ENCODE measurements at places on chromosomes 12 and 14.

- no peak for DNase-seq
Observed at GRCh38 chr12:88063375-88063774, 34.2 kb upstream of the C12orf50 start.

- DNase-seq, result no peak
Observed at GRCh38 chr12:47828976-47829482, 9.3 kb upstream of the HDAC7 start.

DNA sequence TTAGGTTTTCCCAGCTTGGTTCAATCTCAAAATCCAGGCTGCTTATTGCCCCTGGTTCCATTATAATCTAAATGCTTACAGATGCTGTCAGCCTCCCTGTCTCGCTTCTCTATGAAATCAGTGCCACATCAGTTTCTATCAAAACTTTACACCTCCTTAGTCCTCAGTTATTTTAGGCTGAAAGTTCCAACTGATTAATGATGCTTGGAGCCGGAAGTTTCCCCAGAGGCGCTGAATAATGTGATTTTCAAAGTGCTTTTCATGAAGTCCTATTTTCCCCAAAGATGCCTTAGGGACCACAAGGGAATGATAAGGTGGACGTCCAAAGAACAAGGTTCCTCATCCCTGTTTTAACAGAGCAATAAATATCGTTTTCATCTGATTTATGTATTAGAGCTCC lies 262.4 kb upstream of the RMST start:
- peak; percentile 19 for DNase-seq

- DNase-seq, result no peak
Observed at GRCh38 chr12:43550831-43551271, 1.2 kb downstream of the ADAMTS20 start.

DNA sequence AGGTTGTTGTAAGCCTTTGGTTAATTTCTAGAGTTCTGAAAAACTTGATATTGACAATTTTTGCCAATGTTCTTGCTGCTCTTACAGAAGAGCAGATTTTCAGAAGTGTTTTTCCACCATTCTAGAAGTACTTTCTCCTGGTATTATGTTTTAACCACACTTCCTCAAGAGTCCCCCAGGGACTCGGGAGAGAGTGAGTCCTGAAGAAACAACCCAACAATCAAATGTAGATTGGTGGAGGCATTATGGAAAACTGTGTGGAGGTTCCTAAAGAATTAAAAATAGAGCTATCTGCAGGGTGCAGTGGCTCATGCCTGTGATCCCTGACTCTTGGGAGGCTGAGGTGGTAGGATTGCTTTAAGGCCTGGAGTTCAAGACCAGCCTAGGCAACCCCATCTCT lies 26.7 kb downstream of the OR10P1 start:
- DNase-seq, result no peak

DNA sequence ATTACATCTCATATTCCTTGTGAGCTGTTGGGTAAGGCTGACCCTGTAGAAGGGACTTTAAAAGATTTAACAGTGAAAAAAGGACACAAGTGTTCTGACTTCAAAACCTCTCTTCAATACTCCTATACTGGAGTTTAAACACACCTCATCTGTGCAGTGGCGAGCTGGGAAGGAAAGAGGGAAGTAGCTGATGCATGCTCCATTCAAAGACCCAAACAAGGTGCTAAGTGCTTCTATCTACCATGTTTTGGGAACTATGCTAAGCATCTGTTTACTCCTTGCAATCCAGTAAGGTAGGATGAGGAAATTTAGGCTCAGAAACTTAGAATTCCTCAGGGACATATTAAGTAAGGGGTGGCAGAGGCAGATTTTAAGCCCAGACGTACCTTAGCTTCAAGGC lies 16.4 kb upstream of the DNM1L start:
- DNase-seq, result no peak

DNA sequence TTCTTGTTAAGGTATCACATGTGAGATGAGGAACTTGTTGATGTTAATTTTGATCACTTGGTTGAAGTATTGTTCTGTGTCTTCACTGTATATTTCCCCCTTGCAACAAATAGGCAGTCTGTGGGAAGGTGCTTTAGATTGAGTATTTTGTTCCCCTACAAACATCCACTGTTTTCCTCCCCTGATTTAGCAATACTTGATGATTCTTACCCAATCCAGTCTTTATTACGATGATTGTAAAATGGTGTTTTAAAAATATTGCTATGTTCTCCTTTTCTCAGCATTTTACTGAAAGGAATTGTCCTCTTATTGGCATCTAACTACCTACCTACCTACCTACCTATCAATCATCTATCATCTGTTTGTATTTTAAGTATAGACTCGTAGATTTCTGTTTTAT lies 66.3 kb downstream of the ETNK1 start:
- no peak for DNase-seq

DNA sequence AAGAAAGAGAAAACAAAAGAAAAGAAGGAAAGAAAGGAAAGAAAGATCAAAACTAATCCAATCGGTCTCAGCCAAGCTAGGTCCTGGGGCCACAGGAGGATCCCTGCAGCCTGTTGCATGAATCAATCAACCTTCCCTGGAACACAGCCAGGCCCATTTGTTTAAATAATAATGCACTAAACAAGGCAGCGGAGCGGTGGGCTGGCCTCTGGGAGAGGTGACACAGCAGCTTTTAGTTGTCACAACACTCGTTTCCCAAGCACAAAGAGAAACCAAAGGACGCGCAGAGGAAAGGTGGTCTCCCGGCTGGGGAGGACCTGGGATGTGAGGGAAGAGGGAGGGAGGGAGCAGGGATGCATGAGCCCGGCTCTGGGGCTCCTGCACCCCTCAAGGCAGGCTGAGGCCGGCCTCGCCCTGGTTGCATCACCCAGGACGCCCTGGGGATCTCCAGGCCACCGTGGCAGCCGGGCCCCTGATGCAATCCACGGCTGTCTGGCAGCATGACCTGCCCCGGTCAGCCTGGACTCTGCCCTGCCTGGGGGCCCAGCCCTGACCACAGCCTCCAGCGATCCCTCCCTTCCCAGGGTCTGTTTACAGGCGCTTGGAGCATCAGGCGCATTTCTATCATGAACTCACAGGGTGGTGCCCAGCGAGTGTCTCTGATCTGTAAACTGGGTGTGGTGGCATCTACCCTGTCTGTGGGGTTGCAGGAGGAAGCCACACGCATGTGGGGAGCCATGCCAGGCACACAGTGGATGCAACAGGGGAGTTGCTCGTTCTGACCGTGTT lies 32.5 kb downstream of the MMP17 start:
- no peak for DNase-seq

DNA sequence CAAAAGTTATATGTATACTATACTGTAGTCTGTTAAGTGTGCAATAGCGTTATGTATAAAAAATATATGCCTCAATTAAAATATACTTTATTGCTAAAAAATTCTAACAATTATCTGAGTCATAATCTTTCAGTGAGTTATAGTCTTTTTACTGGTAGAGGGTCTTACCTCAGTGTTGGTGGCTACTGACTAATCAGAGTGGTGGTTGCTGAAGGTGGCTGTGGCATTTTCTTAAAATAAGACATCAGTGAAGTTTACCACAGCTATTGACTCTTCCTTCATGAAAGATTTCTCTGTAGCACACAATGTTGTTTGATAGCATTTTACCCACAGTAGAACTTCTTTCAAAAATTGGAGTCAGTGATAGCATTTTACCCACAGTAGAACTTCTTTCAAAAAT lies 23.4 kb downstream of the POLR3B start:
- DNase-seq, result no peak

DNA sequence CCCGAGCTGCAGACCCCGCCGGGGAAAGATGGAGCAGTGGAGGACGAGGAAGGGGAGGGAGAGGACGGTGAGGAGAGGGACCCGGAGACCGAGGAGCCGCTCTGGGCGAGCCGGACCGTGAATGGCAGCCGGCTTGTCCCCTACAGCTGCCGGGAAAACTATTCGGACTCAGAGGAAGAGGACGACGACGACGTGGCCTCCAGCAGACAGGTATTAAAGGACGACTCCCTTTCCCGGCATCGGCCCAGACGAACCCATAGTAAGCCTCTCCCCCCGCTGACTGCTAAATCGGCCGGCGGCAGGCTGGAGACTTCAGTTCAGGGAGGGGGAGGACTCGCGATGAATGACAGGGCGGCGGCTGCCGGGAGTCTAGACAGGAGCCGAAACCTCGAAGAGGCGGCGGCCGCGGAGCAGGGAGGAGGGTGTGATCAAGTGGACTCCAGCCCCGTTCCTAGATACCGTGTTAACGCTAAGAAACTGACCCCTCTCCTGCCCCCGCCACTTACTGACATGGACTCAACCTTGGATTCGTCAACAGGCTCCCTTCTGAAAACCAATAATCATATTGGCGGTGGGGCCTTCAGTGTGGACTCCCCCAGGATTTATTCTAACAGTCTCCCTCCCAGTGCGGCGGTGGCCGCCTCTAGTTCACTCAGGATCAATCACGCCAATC lies 962 bp downstream of the LEMD3 start:
- no peak for DNase-seq

- DNase-seq, result peak; percentile 19
Observed at GRCh38 chr14:82710267-82710841, 1176.7 kb upstream of the SEL1L start.

- no peak for DNase-seq
Observed at GRCh38 chr14:94049625-94050023, 23.5 kb downstream of the OTUB2 start.
